ENCODE measurements at places on chromosomes 3 and 15. TPM values are rescaled to one million over a fixed set of nuclear protein-coding genes. Genes with fewer than 3 reads are reported as not detected.

- no peak overlapping the region for H3K4me3 ChIP-seq
- no peaks in the 10 kb centered on the region for H3K4me1 ChIP-seq
- no peaks in the 10 kb centered on the region for H3K36me3 ChIP-seq
- no peak overlapping the region for H3K27ac ChIP-seq
Measured at GRCh38 chr15:95741830-95742229, 588.7 kb upstream of the NR2F2 start.

DNA sequence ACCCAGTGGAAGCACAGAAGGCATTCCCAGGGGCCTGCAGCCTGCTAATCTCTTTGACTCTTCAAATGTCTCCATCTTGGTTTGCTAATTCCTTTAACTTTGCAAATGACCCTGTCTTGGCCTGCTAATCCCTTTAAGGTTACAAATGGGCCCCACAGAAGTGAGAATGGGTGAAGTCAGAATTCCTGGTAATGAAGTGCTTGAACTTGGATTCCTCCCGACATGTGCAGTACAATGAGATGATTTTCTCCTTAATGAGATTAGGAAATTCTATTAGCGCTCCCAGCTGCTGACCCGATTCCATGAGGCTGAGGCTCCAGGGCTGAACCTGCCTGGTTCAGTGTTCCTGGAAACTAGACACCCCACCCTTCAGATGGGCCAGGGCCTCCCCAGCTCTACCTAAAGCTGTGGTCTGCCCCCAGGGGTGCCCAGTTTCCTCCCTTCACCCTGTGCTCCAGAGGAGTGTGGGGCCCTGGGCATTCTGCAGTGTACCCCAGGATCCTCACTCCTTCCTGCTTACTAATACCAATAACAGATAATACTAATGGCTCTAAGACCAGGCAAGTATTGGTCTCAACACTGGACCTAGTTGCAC lies 47.4 kb downstream of the SCN5A start:
- no peak overlapping the region for H3K4me3 ChIP-seq
- no peak overlapping the region for H3K27ac ChIP-seq
- no peaks in the 10 kb centered on the region for H3K4me1 ChIP-seq
- DNase-seq = no peak

GRCh38 chr3:162436826-162437225 lies 940.2 kb downstream of the OTOL1 start:
- no peak for DNase-seq
- no peaks in the 10 kb centered on the region for H3K4me1 ChIP-seq
- no peak overlapping the region for H3K4me3 ChIP-seq
- no peak overlapping the region for H3K27ac ChIP-seq
- no peaks in the 10 kb centered on the region for H3K36me3 ChIP-seq

DNA sequence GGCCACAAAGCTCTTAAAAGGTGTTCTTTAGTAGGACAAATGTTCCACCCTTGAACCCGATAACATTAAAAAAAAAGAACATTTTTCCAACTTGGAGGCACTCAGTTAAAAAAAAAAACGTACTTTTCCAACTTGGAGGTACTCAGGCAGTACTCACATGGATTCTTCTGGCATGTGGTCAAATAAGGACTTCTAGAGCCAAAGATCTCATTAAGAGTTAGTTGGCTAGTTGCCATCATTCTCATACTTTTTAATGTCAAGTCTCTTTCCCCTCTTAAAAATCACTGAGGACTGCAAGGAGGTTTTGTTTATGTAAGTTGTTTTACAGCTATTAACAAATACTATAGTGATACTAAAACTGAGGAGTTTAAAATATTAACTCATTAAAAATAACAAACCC lies 101.0 kb downstream of the CADPS start:
- H3K27ac ChIP-seq = no peak overlapping the region
- no peaks in the 10 kb centered on the region for H3K4me1 ChIP-seq
- H3K36me3 ChIP-seq = no peaks in the 10 kb centered on the region
- DNase-seq = no peak
- H3K4me3 ChIP-seq = no peak overlapping the region
- no peaks in the 10 kb centered on the region for H3K27me3 ChIP-seq

- no peak for DNase-seq
- no peaks in the 10 kb centered on the region for H3K27me3 ChIP-seq
- H3K4me1 ChIP-seq = no peaks in the 10 kb centered on the region
- no peak overlapping the region for H3K27ac ChIP-seq
- no peak overlapping the region for H3K4me3 ChIP-seq
Measured at GRCh38 chr3:115525731-115526130, 97.6 kb upstream of the GAP43 start.

DNA sequence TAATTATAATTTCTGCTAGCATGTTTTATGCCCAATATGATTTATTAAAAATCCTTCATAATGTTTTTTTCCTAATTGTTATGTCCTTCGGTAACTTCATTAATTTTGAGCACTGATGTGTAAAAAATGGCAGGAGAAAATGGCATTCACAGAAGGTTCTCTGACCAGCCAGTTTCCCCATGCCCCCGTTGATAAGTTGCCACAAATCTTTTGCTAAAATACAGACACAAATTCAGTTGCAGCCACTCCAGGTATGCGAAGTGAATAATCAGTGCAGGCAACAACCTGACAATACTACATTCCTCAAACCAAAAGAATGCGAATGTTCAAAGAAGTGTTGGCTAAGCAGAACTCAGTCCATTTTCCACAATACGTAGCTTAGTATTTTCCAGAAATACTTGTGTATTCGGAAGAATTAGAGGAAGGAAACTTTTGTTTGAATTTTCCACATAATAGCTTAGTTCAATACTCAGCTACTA lies 32.7 kb downstream of the CHL1 start:
- H3K27me3 ChIP-seq = no peaks in the 10 kb centered on the region
- H3K36me3 ChIP-seq = no peaks in the 10 kb centered on the region
- DNase-seq = no peak
- H3K4me1 ChIP-seq = no peaks in the 10 kb centered on the region
- no peak overlapping the region for H3K4me3 ChIP-seq

GRCh38 chr3:57582474-57583168 lies 14.5 kb downstream of the ARF4 start:
- no peak overlapping the region for H3K27ac ChIP-seq
- no peaks in the 10 kb centered on the region for H3K36me3 ChIP-seq
- H3K27me3 ChIP-seq = no peaks in the 10 kb centered on the region
- DNase-seq = no peak
- peaks cover 1% of the 10 kb centered on the region for H3K4me1 ChIP-seq

DNA sequence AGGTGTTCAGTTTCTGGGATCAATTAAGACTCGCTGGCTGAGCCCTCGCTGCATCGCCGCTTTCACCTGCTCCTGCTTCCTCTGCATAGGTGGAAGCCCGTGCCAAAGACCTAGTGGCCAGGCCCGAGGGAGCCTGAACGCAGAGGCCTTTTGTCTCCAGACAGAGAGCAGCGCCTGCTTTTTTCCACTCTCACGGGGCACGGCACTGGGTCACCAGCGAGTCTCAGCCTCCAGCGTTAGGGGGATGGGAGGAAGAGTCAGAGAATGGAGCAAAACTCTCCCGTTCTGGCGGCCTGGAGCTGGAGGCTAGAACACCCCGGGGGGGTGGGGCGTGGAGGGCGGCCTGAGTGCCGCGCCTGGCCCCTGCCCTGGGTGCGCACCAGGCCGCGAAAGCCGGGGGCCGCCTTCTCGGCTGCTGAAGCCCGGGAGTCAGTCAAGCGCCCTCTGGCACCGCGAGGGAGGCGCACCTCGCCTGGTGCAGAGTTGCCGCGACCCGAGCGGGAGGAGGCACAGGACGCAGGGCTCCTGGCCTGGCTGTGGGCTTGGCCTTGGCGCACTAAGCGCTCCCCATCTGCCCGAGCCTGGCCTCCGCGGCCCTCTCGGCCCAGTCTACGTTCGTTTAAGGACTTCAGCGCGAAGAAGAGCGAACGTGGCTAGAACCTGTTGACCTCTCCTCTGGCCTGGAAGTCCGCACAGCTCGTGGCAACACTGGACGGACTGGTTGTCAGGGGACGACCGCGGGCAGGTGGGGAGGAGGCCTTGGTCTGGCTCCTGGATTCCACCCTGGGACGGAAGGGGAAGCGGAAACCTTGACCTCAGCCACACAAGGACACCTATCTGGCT lies 21.5 kb downstream of the NR2F2 start:
- peak overlapping the region; percentile 41 for H3K4me3 ChIP-seq
- peaks cover 72% of the 10 kb centered on the region for H3K4me1 ChIP-seq
- H3K27ac ChIP-seq = peak overlapping the region; percentile 100
- H3K36me3 ChIP-seq = no peaks in the 10 kb centered on the region

GRCh38 chr3:183106635-183107034 lies 7.3 kb upstream of the MCCC1 start:
- H3K36me3 ChIP-seq = no peaks in the 10 kb centered on the region
- DNase-seq = no peak
- H3K4me1 ChIP-seq = no peaks in the 10 kb centered on the region
- H3K27me3 ChIP-seq = no peaks in the 10 kb centered on the region
- no peak overlapping the region for H3K4me3 ChIP-seq

DNA sequence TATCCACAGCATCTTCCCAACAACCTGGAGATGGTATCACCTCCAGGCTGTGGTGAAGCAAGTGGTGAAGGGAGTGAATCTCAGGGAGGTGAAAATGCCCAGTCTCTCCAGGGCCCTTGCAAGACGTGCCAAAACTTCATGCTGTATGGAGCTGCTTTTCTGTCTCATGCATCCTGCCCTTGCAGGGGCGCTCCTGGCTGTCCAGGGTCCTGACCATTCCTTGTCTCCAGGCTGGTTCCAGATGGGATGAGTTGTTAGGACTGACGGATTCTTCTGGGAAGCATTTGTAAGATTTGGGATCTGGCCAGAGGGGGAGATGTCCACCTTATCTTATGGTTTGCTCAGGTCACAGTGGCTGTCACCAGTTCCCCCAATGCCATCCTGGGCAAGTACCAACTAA lies 15.8 kb downstream of the TGM4 start:
- H3K4me1 ChIP-seq = no peaks in the 10 kb centered on the region
- no peak for DNase-seq
- H3K36me3 ChIP-seq = no peaks in the 10 kb centered on the region
- H3K27ac ChIP-seq = no peak overlapping the region
- no peaks in the 10 kb centered on the region for H3K27me3 ChIP-seq

DNA sequence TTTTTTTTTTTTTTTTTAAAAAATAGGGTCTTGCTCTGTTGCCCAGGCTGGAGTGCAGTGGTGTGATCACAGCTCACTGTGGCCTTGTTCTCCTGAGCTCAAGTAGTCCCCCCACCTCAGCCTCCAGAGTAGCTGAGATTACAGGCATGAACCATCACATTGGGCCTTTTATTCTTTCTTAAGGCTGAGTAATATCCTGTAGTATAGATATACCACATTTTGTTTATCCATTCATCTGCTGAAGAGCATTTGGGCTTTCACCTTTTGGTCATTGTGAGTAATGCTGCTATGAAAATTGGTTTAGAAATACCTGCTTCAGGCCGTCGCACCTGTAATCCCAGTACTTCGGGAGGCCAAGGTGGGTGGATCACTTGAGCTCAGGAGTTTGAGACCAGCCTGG lies 42.6 kb downstream of the PAQR5 start:
- H3K36me3 ChIP-seq = no peaks in the 10 kb centered on the region
- H3K4me3 ChIP-seq = no peak overlapping the region
- H3K4me1 ChIP-seq = no peaks in the 10 kb centered on the region
- H3K27ac ChIP-seq = no peak overlapping the region

- no peaks in the 10 kb centered on the region for H3K4me1 ChIP-seq
- no peaks in the 10 kb centered on the region for H3K36me3 ChIP-seq
- no peaks in the 10 kb centered on the region for H3K27me3 ChIP-seq
- no peak overlapping the region for H3K27ac ChIP-seq
- H3K4me3 ChIP-seq = no peak overlapping the region
- no peak for DNase-seq
Measured at GRCh38 chr3:17832016-17832415, 89.6 kb upstream of the TBC1D5 start.

DNA sequence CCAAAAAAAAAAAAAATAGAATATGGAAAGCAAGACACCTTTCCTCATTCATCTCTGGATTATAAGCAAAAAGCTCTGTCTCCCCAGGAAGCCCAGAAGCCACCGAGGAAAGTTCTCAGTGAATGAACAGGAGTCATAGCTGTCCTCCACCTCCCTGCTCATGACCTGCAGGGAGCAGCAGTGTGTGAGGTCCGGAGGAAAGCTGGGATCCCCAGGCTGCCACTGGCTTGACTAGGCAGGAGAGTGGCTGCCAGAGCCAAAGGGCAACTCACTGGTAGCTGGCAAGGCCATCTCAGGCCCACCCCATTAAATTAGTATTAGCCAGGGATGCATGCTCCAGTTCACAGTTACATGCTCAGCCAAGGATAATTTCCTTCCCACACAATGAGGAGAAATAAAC lies 191.6 kb upstream of the STT3B start:
- H3K4me1 ChIP-seq = no peaks in the 10 kb centered on the region
- no peak overlapping the region for H3K4me3 ChIP-seq
- DNase-seq = no peak
- H3K36me3 ChIP-seq = no peaks in the 10 kb centered on the region
- no peak overlapping the region for H3K27ac ChIP-seq
- no peaks in the 10 kb centered on the region for H3K27me3 ChIP-seq

- H3K4me1 ChIP-seq = no peaks in the 10 kb centered on the region
- no peaks in the 10 kb centered on the region for H3K36me3 ChIP-seq
- DNase-seq = no peak
Measured at GRCh38 chr3:43869491-43869890, 178.8 kb downstream of the ABHD5 start.

DNA sequence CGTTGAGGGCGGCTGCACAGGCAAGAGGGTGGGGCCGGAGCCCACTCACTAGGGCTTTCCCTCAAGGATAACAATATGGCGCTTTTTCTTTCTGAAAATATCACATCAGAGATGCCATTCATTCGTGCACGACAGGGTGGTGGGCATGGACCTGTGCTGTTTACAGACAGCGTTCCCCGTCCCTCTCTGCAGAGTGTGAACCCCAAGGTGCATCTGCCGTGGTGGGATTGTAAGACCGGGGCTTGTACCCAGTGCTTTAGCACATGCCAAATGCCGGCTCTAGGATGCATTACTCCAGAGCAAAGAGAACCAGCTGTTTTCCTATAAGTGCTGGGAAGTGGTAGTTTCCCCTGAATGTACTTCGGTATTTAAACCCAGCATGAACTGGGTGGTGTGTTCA lies 37.0 kb downstream of the CHDH start:
- H3K4me3 ChIP-seq = no peak overlapping the region
- no peaks in the 10 kb centered on the region for H3K27me3 ChIP-seq
- no peak for DNase-seq
- H3K27ac ChIP-seq = no peak overlapping the region

DNA sequence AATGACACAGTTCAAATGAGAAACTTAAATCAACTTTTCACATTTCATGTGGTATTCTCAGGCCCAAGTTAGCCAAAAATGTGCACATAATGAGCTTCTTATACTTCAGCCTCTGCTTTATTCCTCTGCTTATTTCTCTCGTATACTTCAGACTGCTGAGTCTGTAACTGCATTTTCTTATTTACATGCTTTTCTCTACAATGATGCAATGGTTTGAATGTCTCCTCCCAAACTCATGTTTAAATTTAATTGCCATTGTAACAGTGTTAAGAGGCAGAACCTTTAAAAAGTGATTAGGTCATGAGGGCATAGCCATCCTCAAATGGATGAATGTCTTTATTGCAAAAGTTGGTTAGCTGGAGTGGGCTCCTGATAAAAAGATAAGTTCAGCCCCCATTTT lies 184.2 kb downstream of the SUCLG2 start:
- H3K4me1 ChIP-seq = no peaks in the 10 kb centered on the region
- no peaks in the 10 kb centered on the region for H3K27me3 ChIP-seq
- H3K4me3 ChIP-seq = no peak overlapping the region

The MAP1A gene
- total RNA-seq = 17.4 TPM

The OPA1 gene
- 39.1 TPM for total RNA-seq

The DUOXA2 gene
- not detected for total RNA-seq

The PLD1 gene
- total RNA-seq = 15.3 TPM

The NRROS gene
- 8.6 TPM for total RNA-seq

The KIF23 gene
- total RNA-seq = 10.2 TPM

The TRIP4 gene
- 21.6 TPM for total RNA-seq

The LMOD3 gene
- total RNA-seq = not detected

The NR1I2 gene
- total RNA-seq = not detected
